ENCODE measurements at places on chromosomes 6 and 20. TPM values are rescaled to one million over a fixed set of nuclear protein-coding genes. Genes with fewer than 3 reads are reported as not detected.
A peak's percentile ranks its signal among the peaks of the same experiment; 100 is the strongest.

Gene HS3ST5
- not detected for total RNA-seq

Gene LST1
- total RNA-seq, result 29.1 TPM

DNA sequence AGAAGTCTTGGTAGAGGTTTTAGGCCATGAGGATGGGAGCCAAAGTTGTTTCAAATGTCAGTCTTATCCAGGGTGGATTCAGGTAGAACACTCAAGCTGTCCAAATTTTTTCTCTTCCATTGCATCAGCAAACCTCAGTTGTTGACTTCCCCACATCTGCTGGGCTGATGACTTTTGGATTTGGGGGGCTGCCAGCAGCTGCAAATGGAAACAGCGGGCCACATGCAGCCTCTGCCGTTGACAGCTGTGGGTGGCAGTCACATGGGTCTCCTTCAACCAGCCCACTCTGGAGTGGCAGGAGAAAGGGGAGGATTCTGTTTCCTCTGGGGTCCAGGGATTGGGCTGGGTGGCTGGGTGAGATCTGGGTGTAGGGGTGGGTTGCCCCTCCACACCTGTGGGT lies 5.8 kb upstream of the MLN start:
- peaks cover 55% of the 10 kb centered on the region for H3K27me3 ChIP-seq
- DNase-seq, result no peak

- H3K4me3 ChIP-seq, result no peak overlapping the region
- no peaks in the 10 kb centered on the region for H3K27me3 ChIP-seq
- H3K4me1 ChIP-seq, result no peaks in the 10 kb centered on the region
- DNase-seq, result no peak
- no peaks in the 10 kb centered on the region for H3K36me3 ChIP-seq
Measured at GRCh38 chr6:55033016-55033546, 141.2 kb upstream of the HCRTR2 start.

DNA sequence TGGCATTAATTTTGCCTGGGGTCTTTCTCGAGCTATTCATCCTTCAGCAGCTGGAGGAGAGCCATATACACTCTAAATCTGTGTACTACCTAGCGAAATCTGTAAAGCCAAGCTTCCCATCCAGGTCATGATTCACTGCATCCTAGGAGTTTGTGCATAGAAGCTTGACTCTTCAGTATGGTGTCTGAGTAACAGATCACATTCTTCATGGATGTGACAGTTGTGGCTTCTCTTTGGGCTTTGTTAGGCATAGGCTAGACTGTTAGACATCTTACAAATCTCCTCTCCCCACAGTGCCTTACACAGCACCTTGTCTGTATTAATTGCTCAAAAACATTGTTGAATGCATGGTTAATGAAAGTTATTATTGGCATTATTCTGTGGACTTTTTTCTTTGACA lies 177.0 kb downstream of the EYA4 start:
- H3K4me1 ChIP-seq, result no peaks in the 10 kb centered on the region
- H3K27me3 ChIP-seq, result no peaks in the 10 kb centered on the region
- H3K4me3 ChIP-seq, result no peak overlapping the region
- no peak overlapping the region for H3K27ac ChIP-seq

- no peak overlapping the region for H3K27ac ChIP-seq
- peaks cover 26% of the 10 kb centered on the region for H3K4me1 ChIP-seq
- H3K4me3 ChIP-seq, result no peak overlapping the region
- DNase-seq, result no peak
- H3K36me3 ChIP-seq, result peaks cover 23% of the 10 kb centered on the region
Measured at GRCh38 chr20:46056027-46056833, 27.2 kb downstream of the SLC12A5 start.

- H3K36me3 ChIP-seq, result no peaks in the 10 kb centered on the region
- no peak for DNase-seq
- peaks cover 6% of the 10 kb centered on the region for H3K4me1 ChIP-seq
- H3K27me3 ChIP-seq, result no peaks in the 10 kb centered on the region
- H3K27ac ChIP-seq, result no peak overlapping the region
- H3K4me3 ChIP-seq, result no peak overlapping the region
Measured at GRCh38 chr20:61913423-61914225, 152.1 kb downstream of the TAF4 start.

GRCh38 chr6:157679605-157680580 lies 143.2 kb upstream of the SNX9 start:
- no peak overlapping the region for H3K4me3 ChIP-seq
- no peak for DNase-seq
- no peaks in the 10 kb centered on the region for H3K27me3 ChIP-seq
- H3K4me1 ChIP-seq, result no peaks in the 10 kb centered on the region
- no peaks in the 10 kb centered on the region for H3K36me3 ChIP-seq

GRCh38 chr6:26183581-26184366 lies 96.5 kb downstream of the HFE start:
- H3K27me3 ChIP-seq, result peaks cover 4% of the 10 kb centered on the region
- H3K4me3 ChIP-seq, result peak overlapping the region; percentile 85
- peaks cover 5% of the 10 kb centered on the region for H3K36me3 ChIP-seq

DNA sequence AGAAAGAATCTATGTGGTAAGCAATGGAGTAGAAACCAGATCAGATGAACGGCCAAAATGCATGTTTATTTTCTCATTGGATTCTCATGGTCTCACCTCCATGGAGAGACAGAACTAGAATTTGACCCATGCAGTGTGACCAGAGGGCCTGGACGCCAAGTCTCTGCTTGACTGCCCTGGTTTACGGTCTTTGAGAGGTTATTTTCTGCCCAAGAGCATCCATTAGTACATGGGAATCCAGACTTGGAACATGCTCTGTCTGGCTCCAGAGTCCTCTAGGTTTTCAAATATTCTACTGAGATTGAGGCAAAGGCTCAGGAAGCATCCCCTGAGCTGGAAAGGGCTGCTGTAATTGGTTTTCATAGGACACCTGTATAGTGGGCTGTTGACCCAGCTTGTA lies 45.5 kb upstream of the UST start:
- H3K4me3 ChIP-seq, result no peak overlapping the region
- no peak overlapping the region for H3K27ac ChIP-seq
- H3K4me1 ChIP-seq, result peaks cover 4% of the 10 kb centered on the region

DNA sequence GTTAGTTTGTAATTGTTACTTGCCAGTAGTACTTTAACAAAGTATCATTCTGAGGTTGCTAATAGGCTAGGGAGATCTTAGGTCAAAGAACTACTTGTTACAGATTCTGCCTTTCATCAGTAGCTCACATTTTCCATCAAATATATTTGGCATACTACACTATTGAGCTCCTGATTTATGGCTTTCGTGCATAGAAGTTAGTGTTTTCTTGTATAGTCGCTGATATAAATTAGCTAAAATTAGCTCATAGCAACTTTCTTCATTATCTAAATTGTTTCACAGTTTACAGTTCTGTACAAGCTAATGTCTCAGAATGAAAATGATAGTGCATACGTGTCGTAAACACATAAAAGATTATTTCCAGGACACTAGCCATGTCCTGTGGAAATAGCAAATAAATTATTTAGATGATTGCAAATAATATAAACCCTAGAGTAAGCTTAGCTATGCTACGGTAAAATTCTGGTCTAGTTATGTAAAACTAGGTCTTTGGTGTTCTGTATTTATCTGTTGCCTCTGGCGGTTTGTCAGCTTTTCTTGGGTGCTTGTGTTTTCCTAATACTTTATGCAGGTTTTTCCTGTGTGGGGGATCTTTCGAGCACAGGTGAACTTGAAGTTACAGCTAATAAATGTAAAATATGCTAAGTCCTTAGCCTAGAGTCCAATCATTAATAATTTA lies 15.1 kb downstream of the PDE7B start:
- H3K4me1 ChIP-seq, result peaks cover 19% of the 10 kb centered on the region
- H3K27me3 ChIP-seq, result no peaks in the 10 kb centered on the region
- H3K4me3 ChIP-seq, result no peak overlapping the region
- peaks cover 4% of the 10 kb centered on the region for H3K36me3 ChIP-seq

DNA sequence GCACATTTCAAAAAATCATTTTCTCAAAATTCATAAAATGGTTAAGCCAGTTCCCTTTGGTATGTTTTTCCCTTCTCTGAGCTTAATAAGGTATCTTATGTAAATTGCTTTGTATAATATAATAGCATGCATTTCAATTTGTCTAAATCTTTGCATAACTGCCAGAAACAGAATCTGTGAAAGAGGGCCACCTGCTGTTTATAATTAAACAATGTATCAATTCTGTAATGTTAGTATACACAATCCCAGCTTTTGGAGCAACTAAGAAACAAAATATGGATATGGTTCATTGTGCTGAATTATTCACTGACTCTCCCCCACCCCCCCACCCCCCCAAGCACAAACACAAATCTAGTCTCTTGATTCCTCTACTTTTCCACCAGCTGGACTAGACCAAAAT lies 54.8 kb downstream of the GPX5 start:
- H3K36me3 ChIP-seq, result no peaks in the 10 kb centered on the region
- no peak for DNase-seq
- H3K4me1 ChIP-seq, result peaks cover 1% of the 10 kb centered on the region
- H3K4me3 ChIP-seq, result no peak overlapping the region
